ENCODE measurements at places on chromosomes 2 and 18. TPM values are rescaled to one million over a fixed set of nuclear protein-coding genes. Genes with fewer than 3 reads are reported as not detected.
A peak's percentile ranks its signal among the peaks of the same experiment; 100 is the strongest.

GRCh38 chr2:56185582-56186046, 1.8 kb downstream of the CCDC85A start:
- peak; percentile 24 for DNase-seq

GRCh38 chr2:36343606-36344005, 12.0 kb upstream of the CRIM1 start:
- DNase-seq = no peak

GRCh38 chr2:18722101-18722500, 132.7 kb upstream of the NT5C1B start:
- DNase-seq = no peak

GRCh38 chr18:65523461-65523860, 227.4 kb upstream of the CDH7 start:
- DNase-seq = no peak

- DNase-seq = peak; percentile 44
These were observed at the start of gene CCDC178 for GRCh38 chr18:33440060-33441043. CCDC178 (minus strand) TSS chr18:33440721; CDS start chr18:33412088, 28,633 bp downstream.

GRCh38 chr2:218583983-218584850, 15.6 kb downstream of the CNOT9 start:
- no peak for DNase-seq

DNA sequence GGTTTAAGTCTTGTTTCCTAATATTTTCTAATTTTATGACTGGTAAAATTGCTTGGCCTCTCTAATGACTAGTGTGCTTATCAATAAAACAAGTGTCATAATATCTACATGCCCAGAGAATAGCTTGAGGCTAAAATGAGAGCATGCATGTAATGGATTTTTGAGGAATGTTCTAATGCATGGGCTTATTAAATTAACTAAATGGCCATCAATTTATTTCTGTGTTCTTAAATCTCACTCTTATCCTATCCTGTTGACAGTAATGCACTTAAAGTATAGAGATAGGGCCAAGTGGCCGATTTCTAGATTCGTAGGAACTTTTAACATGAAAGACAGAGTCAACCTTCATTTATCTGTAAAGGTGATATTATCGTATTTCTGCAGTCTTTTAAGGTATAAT, 252.4 kb upstream of the COL3A1 start:
- DNase-seq = no peak

DNA sequence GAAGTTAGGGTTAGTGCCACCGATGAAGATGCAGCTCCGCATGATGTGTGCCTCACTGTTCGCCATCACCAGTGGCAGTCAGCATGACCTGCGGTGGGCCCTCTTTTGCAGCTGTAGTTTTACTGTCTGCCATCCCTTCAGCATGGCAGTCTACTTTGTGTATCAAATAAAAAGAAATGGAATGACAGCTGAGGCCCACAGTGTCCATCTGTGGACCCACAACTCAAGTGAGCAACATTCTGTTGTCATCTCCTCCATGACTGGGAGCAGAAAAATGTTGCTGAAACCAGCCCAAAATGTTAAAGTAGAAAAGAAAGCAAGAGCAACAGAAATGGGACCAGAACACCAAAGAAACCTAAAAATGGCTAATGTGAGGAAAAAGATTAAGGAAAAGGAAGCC, 128.7 kb downstream of the MEP1B start:
- no peak for DNase-seq

DNA sequence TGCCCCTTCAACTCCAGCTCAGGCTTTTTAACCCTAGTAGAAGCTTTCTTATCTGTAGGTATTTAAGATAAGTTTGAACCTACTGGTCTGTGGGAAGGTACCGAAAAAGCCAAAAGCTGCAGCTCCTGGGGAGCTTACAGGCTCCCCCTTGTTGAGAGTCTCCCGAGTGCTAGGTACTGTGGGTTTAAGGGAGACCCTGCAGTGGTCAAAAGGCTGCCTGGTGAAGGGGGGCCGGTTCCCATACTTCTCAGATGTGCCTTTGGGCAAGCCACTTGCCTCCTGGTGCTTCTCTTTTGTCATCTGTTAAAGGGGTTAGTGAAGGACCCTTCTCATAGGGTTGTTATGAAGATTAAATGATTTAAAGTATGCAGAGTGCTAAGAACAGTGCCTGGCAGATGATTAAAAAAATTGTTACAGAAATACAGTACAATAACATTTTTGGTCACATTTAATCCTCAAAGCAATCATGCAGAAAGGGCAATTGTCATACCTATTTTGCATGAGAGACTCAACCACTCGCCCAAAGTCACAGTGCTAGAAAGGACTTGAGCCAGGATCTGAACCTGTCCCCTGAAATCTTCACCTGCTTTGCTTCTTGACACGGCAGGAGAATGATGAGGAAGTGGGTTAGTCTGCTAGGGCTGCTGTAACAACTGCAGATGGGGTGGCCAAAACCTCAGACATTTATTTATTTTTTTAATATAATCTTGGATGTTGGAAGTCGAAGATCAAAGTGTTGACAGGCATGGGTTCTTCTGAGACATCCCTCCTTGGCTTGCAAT, 62.5 kb downstream of the NEDD4L start:
- no peak for DNase-seq

DNA sequence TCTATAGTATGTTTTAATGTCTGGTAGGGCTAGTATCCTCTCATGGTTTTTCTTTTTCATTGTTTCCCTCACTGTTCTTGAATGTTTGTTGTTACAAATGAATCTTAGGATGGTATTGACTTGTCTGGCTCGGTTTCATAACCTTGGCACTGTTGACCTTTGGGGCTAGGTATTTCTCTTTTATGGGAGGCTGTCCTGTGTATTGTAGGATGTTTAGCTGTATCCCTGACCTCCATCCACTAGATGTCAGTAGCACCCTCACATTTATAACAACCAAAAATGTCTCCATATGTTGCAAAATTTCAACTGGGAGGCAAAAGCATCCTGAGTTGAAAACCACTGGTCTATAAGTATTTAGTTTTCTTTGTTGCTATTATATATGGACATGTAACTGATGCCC, 7.0 kb upstream of the AOX1 start:
- no peak for DNase-seq

- DNase-seq = no peak
These were observed 4.9 kb downstream of the CREG2 start for GRCh38 chr2:101382442-101382841.

DNA sequence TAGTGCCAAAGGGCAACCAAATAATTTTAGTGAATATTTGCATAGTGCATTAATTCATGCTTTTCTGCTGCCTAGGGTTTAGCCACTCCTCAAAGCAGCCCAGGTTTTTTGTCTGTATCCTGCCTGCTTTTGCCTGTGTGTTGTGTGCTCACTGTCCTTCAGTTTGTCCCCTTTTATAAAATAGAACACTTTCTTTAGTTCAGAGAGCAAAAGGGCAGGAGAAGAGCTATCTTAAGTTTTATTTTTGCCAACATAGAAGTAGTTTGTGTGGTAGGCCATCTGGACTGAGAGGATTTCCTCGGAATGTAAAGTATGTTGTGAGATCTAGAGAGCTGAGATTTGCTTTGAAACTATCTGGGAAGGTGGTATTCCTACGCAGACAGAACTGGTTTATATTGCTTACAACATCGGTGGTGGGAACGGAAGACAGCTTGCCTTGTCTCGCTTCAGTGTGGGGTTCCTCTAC, 64.9 kb downstream of the EML4 start:
- DNase-seq = no peak

The FOXD4L1 gene
- 0.19 TPM for polyA plus RNA-seq

The TEX44 gene
- polyA plus RNA-seq = not detected

The ANKRD53 gene
- 0.49 TPM for polyA plus RNA-seq

The SERPINB7 gene
- polyA plus RNA-seq = 0.32 TPM

The ELOA2 gene
- polyA plus RNA-seq = not detected

The SMC6 gene
- 37.8 TPM for polyA plus RNA-seq

The RESP18 gene
- polyA plus RNA-seq = not detected

The ANKRD62 gene
- not detected for polyA plus RNA-seq

The METTL5 gene
- 51.1 TPM for polyA plus RNA-seq

The C2orf74 gene
- 39.6 TPM for polyA plus RNA-seq

Data from right renal cortex interstitium (tissue), 3 donors.